ENCODE measurements at places on chromosomes 5 and 9. TPM values are rescaled to one million over a fixed set of nuclear protein-coding genes. Genes with fewer than 3 reads are reported as not detected.
A peak's percentile ranks its signal among the peaks of the same experiment; 100 is the strongest.

Gene FBXO4
- 16.2 TPM for total RNA-seq

- no peak overlapping the region for H3K4me3 ChIP-seq
- H3K36me3 ChIP-seq, result no peaks in the 10 kb centered on the region
- no peaks in the 10 kb centered on the region for H3K27me3 ChIP-seq
- DNase-seq, result no peak
- no peaks in the 10 kb centered on the region for H3K4me1 ChIP-seq
- no peak overlapping the region for H3K27ac ChIP-seq
Measured at GRCh38 chr5:105475401-105475800, 1912.8 kb upstream of the NUDT12 start.

Gene B4GALT7
- 20.0 TPM for total RNA-seq

DNA sequence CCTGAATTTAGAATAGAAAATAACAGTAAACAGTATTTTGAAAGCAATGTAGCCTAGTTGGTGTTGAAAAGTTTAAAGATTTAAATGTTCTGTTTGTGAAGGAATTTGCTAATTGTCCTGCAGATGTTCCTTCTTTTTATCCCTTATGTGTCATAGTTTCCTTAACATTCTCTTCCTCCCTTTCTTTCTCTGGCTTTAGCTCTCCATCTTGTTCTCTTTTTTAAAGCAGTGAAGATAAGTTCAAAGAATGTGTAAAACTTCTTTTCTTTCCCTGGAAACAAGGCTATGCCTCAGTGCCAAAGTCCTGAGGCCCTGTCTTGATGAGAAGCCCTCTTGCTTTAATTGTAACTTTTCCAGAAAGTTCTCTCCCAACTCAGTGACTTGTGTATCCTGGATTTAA lies 24.4 kb upstream of the GAS1 start:
- H3K27me3 ChIP-seq, result peaks cover 39% of the 10 kb centered on the region
- no peaks in the 10 kb centered on the region for H3K4me1 ChIP-seq
- no peak overlapping the region for H3K4me3 ChIP-seq
- no peak for DNase-seq
- H3K27ac ChIP-seq, result no peak overlapping the region

- no peak for DNase-seq
- H3K4me1 ChIP-seq, result no peaks in the 10 kb centered on the region
- H3K4me3 ChIP-seq, result no peak overlapping the region
- H3K27ac ChIP-seq, result no peak overlapping the region
Measured at GRCh38 chr5:12840972-12841371, 936.7 kb upstream of the CTNND2 start.

GRCh38 chr5:40043916-40044315 lies 619.1 kb upstream of the DAB2 start:
- peaks cover 5% of the 10 kb centered on the region for H3K27me3 ChIP-seq
- H3K27ac ChIP-seq, result no peak overlapping the region
- peaks cover 3% of the 10 kb centered on the region for H3K4me1 ChIP-seq
- H3K4me3 ChIP-seq, result no peak overlapping the region
- no peak for DNase-seq

Gene MYORG
- 4.4 TPM for total RNA-seq

DNA sequence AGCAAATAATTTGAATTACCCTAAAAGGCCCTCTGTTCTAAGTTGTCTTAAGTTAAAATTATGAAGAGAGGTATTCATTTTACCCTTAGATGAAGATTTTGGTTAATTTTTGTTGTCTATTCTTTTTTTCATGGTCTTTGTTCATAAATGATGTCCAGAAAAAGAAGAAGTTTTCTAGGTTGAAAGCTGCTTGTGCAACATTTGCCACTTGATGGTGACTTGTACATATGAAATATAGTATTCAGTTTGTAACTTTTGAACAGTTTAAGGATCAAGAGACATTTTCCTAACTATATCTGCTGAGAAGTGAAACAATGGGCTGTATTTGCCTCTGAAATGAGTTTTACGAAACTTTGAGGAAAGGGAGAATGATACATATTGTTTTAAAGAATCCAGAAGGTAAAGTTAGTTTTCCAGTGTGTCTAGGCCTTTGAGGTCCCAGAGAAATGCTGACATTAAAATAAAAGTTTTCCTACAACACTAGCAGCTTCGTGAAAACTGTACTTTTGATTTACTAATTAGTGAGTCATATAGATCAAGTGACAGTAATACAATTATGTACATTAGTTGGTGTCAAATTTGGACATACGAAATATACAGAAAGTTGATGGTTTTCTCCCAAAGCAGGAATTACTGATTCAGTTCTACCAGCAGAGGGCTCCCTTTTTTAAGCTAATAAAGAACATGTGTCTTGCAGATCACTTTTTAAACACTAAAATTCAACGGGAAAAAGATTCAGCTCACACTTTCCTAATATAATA lies 70.5 kb downstream of the PIK3R1 start:
- H3K27me3 ChIP-seq, result no peaks in the 10 kb centered on the region
- peaks cover 41% of the 10 kb centered on the region for H3K36me3 ChIP-seq
- H3K27ac ChIP-seq, result peak overlapping the region; percentile 89
- H3K4me1 ChIP-seq, result peaks cover 85% of the 10 kb centered on the region
- no peak for DNase-seq
- peak overlapping the region; percentile 12 for H3K4me3 ChIP-seq

Gene STK32A
- not detected for total RNA-seq

DNA sequence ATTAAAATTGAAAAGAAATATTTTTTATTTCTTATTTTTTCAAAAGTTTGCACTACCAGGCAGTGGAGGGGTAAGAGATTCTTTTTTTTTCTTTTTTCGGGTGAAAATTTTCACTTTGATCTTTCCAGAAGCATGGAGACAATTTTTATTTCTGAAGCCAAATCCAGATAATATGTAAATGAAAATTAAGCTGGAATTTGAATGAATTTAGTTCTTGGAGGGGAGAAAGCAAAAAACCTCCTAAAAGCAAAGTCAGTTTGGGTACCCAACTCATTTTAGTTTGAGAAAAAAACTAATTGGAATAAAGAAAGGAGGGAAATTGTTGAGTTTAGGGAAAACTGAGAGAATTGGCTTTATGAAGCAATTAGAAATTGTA lies 872 bp downstream of the ZNF618 start:
- H3K27ac ChIP-seq, result no peak overlapping the region
- H3K4me3 ChIP-seq, result peak overlapping the region; percentile 90
- no peak for DNase-seq
- peaks cover 20% of the 10 kb centered on the region for H3K27me3 ChIP-seq

DNA sequence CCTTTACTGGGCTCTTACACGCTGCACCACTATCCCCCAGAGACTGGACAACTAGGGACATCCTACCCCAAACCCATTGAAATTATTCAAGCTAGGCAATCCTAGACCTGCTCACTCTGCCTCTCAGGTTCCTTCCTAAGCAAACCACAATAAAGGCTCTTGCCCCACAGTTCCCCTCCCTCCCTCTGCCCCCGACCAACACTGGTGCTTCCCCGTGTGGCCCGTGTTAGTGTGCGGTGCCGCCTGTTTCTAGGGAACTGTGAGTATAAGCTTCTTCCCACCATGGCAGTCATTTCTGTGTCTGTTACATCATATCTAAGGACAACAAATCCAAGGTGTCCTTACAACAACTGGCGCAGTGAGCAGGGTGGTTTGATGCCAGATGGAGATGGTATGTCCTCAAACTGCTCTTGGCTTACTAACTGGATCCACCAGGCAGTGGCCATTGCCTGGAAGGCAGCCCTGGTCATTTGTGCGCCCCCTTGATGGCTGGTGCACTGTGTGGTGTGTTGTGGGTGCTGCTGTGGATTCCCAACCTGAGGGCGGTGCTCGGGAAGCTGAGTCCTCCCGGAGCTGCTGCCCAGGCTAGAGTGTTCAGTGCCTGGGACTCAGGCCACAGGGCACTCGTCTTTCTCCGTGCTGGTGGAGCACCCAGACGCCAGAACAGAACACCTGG lies 8.4 kb upstream of the MXD3 start:
- H3K27me3 ChIP-seq, result no peaks in the 10 kb centered on the region
- peak; percentile 42 for DNase-seq
- no peak overlapping the region for H3K4me3 ChIP-seq
- H3K36me3 ChIP-seq, result peaks cover 8% of the 10 kb centered on the region

Gene ANKRD33B
- total RNA-seq, result 10.2 TPM

DNA sequence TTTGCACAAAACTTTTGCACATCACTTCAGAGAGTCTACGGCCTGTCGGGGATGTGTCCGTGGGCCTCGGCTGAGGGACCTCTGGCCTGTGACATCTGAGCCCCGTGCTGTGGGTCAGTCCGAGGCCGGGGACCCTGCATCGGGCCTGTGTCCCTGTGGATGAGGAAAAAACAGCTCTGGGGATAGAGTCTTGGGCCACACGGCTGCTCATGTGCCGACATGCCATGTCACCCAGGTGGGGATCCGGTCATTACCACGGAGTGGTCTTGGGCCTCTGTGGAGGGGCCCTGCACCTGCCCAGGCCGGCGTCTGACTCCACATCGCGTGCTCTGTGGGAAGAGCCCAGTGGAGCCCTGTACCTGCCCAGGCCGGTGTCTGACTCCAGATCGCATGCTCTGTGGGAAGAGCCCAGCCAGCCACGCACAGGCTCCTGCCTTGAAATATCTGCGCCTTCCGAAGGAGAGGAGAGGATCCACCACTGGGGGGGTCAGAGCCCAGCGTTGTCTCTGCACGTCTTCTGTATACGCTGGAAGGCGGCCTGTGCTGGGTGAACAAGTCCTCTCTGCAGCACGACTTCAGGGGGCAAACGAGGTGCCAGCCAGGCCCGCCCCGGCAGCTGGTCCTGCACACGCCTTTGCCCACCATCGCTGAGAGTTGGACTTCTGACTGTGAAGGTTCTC lies 27.5 kb upstream of the IRX4 start:
- H3K27me3 ChIP-seq, result peaks cover 18% of the 10 kb centered on the region
- H3K36me3 ChIP-seq, result no peaks in the 10 kb centered on the region
- H3K4me3 ChIP-seq, result no peak overlapping the region
- no peaks in the 10 kb centered on the region for H3K4me1 ChIP-seq
- DNase-seq, result no peak
- no peak overlapping the region for H3K27ac ChIP-seq

DNA sequence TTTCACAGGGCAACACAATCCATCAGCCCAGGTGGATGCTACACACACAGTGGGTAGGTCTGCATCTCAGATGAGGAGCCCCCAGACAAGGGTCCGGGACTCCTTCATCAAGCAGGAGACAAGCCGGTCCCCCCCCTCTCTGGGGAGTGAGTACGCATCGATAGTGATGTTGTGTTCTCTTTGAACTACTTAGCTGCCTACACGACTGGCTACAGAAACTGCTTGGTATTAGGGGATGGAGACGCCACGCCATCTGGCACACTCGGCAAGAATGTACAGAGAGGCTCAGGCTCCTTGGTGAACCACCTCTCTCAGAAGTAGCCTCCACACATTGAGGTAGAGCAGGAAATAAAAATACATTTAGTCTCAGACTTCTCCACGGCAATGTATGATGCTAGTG lies 179.8 kb downstream of the CNTNAP3 start:
- no peaks in the 10 kb centered on the region for H3K4me1 ChIP-seq
- H3K4me3 ChIP-seq, result no peak overlapping the region
- no peak for DNase-seq
- H3K27ac ChIP-seq, result no peak overlapping the region
- H3K36me3 ChIP-seq, result no peaks in the 10 kb centered on the region

All from activated naive CD8-positive, alpha-beta T cell treated with anti-CD3 and anti-CD28 coated beads for 36 hours (primary cell).